Sigmoid colon (tissue), 7 donors: ENCODE measurements at places on chromosomes 6 and 20. TPM values are rescaled to one million over a fixed set of nuclear protein-coding genes. Genes with fewer than 3 reads are reported as not detected.

The AKAP12 gene
- 9.0 TPM for polyA plus RNA-seq

The MAPK13 gene
- polyA plus RNA-seq: 110 TPM

The KHDC1 gene
- polyA plus RNA-seq: 1.2 TPM

The ENPP3 gene
- polyA plus RNA-seq: 3.2 TPM

The SLC44A4 gene
- polyA plus RNA-seq: 106 TPM

The POU3F2 gene
- not detected for polyA plus RNA-seq

The DNAH8 gene
- polyA plus RNA-seq: under 0.01 TPM

The PRL gene
- not detected for polyA plus RNA-seq

The USP49 gene
- polyA plus RNA-seq: 0.60 TPM

The GSTA1 gene
- polyA plus RNA-seq: 19.4 TPM

The NRN1 gene
- 4.2 TPM for polyA plus RNA-seq

The PI3 gene
- polyA plus RNA-seq: 2,021 TPM

The RIMS1 gene
- not detected for polyA plus RNA-seq

The RCAN2 gene
- polyA plus RNA-seq: 6.6 TPM

The CGAS gene
- 4.0 TPM for polyA plus RNA-seq

The PRRT1 gene
- polyA plus RNA-seq: 0.46 TPM

The PSORS1C1 gene
- polyA plus RNA-seq: 5.4 TPM

The CLVS2 gene
- 0.20 TPM for polyA plus RNA-seq

The HSPA12B gene
- polyA plus RNA-seq: 0.69 TPM

The PRR18 gene
- polyA plus RNA-seq: not detected

The GNMT gene
- not detected for polyA plus RNA-seq

The PACRG gene
- polyA plus RNA-seq: 0.12 TPM

The C6orf15 gene
- not detected for polyA plus RNA-seq

The FOXQ1 gene
- not detected for polyA plus RNA-seq

The BCAS4 gene
- polyA plus RNA-seq: 0.46 TPM

The TENT5A gene
- polyA plus RNA-seq: 7.8 TPM

The PTCRA gene
- polyA plus RNA-seq: 0.23 TPM

The SLC17A9 gene
- 2.3 TPM for polyA plus RNA-seq

The RIPOR2 gene
- 1.8 TPM for polyA plus RNA-seq

The BICRAL gene
- polyA plus RNA-seq: 4.8 TPM

The KIF25 gene
- polyA plus RNA-seq: 0.50 TPM

The RIPPLY2 gene
- 0.41 TPM for polyA plus RNA-seq

The DLL1 gene
- 13.6 TPM for polyA plus RNA-seq

The TRIM40 gene
- polyA plus RNA-seq: 6.6 TPM

The TFAP2D gene
- not detected for polyA plus RNA-seq

The HLA-DQA1 gene
- polyA plus RNA-seq: 129 TPM

The CRIP3 gene
- not detected for polyA plus RNA-seq

The VNN1 gene
- polyA plus RNA-seq: 3.0 TPM

The LAMP5 gene
- polyA plus RNA-seq: 0.80 TPM

The ULBP1 gene
- polyA plus RNA-seq: not detected

The FOXS1 gene
- 0.60 TPM for polyA plus RNA-seq

The DBNDD2 gene
- polyA plus RNA-seq: 137 TPM

The VSX1 gene
- polyA plus RNA-seq: 0.03 TPM

The CYP21A2 gene
- polyA plus RNA-seq: not detected

The UBR2 gene
- 6.6 TPM for polyA plus RNA-seq

The MUC22 gene
- not detected for polyA plus RNA-seq

The MUC21 gene
- polyA plus RNA-seq: 0.19 TPM

The HLA-DRB1 gene
- polyA plus RNA-seq: 158 TPM
